Erythroblast (primary cell): ENCODE measurements at places on chromosomes 16 and 17.
A peak's percentile ranks its signal among the peaks of the same experiment; 100 is the strongest.

DNA sequence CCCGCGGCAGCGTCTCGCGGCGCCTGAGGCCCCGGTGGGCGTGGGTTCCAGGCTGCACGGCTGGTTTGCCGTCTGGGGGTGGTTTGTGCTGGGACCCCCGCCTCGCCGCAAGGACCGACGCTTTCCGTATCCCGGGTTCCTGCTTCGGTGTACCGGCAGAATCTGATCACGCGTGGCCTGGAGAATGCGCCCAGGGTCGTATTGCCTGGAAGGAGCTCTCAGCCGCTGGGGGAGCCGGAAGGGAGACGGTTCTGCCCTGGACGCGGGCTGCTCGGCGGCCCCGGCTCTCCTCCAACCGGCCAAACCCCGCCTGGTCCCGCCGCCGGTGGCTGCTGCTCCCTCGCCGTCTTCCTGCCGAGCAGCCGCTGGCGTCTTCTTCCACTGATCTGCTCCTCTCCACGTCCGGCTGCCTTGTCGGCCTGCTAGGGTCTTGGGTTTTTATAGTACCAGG is 39.8 kb downstream of the ZNF778 start:
- no peak for DNase-seq

GRCh38 chr16:3846087-3846486 is 34.4 kb downstream of the CREBBP start:
- no peak for DNase-seq

GRCh38 chr16:56987692-56988091 is 1.7 kb upstream of the NLRC5 start:
- no peak for DNase-seq

DNA sequence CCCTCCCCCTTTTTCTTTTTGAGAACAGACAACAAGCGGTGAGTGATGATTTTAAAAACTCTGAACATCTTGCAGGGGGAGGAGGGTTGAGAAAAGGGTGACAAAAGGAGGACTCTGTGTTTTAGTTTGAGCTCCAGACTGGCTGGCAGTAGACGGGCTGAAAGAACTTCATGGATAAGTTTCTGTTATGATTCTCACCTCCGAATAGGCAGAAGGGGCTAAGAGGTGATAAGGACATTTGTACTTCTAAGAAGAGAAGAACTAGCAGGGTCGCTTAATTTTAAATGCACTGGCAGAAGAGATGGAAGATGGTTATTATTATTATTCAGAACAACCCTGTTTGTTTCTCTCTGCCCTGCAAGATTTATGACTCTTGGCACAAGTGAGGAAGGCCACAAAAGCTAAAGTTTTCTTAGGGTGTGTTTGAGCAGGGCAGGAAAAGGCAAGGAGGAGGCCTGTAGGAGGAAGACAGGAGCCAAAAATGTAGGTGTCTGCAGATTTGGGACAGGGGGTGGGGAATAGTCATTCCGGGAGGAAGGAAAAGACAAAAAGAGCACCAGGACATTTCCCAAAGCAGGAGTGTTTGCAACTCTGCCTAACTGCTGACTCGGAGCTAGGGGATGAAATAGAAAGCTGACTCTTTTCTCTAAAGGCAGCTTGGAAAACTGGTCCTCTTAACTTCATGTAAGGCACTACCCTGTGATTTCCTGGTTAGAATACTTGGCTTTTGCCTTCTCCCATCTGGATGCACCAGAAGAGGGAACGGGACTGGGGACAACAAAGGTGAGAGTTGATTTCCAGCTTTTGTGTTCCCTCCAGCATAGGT is 11.9 kb upstream of the HOXB2 start:
- DNase-seq, result no peak

- peak; percentile 57 for DNase-seq
These were observed 2.2 kb upstream of the CHD3 start for GRCh38 chr17:7886227-7887037.

- no peak for DNase-seq
These were observed at the start of gene CLDN7 for GRCh38 chr17:7262192-7262934. Gene CLDN7, minus strand, starts transcription at chr17:7262478. Its CDS starts 435 bp downstream, at chr17:7262043.

DNA sequence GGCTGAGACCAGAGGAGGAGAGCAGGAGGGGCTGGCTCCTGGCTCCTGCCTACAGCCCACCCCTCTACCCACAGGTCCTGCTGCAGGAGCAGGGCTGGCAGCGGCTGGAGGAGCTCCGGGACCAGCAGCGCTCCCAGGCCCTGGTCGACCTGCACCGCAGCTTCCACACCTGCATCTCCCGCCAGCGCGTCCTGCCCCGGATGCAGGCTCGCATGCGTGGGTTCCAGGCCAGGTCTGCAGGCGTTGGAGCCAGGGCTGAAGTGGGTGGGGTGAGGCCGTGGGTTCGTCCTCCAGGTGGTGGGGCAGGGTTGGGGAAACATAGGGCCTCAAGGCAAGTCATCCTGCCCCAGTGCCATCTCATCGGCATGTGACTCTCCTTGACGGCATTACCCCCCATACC is 18.2 kb downstream of the MYO15B start:
- DNase-seq, result no peak

- DNase-seq, result no peak
These were observed 187.5 kb downstream of the MSI2 start for GRCh38 chr17:57443781-57444180.

DNA sequence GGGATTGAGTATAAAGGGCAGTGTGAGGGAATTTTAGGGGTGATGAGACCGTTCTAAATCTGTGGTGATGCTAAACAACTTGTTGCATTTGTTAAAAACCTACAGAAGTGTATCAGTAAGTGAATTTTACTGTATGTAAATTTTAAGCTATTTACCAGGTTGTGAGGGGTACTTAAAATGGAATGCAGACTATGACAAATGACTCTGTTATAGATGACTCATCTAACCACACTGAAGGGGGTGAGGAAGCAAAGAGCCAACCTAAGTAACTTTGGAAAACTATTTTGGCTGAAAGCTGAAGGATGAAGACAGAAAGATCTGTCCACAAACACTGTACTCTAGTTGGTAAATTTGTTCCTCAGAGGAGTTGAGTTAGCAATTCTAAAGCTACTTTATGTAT is 5.3 kb upstream of the MKS1 start:
- DNase-seq, result no peak
